T follicular helper cell (primary cell): ENCODE measurements at places on chromosomes 4 and X.

DNA sequence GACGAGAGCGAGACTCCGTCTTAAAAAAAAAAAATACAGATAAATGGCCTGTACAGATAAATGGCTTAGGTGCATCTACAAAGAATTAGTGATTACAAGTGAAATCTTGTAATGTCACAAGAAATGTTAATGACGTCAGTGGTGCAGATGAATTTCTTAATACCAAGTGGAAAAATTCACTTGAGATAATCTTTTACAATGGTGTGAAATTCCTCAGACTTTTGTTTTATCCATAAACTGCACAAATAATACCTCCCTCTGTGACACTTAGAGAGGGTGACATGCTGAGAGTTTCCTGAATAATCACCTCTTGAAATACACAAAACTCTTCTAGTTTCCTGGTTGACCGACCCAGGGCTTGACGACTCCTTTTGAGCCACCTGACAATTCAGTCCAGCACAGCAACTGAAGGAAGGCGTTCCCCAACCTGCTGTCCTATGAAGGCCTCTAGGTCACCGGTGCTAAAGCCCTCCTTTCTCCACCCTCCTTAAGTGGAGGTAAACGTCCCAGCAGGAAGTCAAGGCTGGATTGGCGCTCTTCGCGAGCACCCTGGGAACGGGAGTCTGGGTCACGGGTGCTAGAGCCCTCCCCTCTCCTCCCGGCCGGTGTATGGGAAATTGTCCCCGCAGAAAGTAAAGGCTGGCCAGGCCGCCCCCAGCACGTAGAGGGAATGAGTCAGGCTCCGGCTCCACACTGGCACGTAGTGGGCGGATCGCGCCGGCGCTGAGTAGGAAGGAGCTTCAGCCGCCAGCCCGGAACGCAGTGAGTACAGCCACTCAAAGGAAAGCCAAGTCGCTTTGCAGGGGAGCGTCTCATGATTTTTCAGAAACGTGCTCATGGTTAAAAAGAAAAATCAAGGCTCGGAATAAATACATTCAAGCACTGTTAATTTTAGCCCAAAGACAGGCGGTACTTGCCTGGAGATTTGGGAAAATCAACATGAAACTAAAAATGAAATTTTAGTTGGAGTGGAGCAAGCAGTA lies at the start of gene TMEM144:
Gene TMEM144 (plus strand): TSS at position 662 of the 983 bp plus-strand sequence. CDS start 2,182 bp downstream, outside the sequence.
- peak; percentile 1 for DNase-seq

DNA sequence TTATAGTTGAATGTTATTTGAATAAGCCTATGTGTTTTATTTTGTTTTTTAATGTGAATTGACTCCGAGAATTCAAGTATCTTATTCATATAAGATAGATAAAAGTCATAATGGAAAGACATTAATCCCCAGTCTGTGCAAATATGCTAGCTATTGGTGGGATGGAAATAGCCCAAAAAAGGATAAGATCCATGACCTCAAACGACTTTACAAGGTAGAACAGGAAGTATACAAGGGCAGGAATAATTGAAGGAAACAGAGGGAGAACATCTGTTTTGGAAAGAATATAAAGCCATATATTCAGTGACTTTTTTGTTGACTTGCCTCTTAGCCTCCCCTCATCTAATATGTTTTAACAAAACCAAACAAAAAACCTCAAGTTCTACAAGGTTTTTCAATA lies 9.0 kb downstream of the ABCE1 start:
- DNase-seq: no peak

- DNase-seq: no peak
Measured at GRCh38 chrX:31251336-31251735, 179.5 kb upstream of the FTHL17 start.

DNA sequence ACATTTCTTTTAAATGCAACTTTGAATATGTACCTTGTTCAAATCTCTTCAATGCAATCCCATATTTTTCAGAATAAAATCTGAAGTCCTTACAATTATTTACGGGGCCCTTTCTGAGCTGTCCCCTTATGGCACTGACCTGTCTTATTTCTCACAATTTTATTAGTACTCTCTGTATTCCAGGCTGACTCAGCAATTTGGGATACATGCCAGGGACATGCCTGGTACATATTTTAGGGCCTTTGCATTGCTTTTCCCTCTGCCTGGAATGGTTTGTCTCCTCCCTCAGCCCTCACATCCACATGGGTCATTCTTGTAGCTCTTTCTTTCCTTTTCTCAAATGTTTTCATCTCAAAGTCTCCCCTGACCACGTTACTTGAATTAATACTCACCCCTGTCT lies 172.2 kb upstream of the TECRL start:
- DNase-seq: no peak

- DNase-seq: no peak
Measured at GRCh38 chr4:25694466-25694865, 38.8 kb downstream of the SLC34A2 start.

DNA sequence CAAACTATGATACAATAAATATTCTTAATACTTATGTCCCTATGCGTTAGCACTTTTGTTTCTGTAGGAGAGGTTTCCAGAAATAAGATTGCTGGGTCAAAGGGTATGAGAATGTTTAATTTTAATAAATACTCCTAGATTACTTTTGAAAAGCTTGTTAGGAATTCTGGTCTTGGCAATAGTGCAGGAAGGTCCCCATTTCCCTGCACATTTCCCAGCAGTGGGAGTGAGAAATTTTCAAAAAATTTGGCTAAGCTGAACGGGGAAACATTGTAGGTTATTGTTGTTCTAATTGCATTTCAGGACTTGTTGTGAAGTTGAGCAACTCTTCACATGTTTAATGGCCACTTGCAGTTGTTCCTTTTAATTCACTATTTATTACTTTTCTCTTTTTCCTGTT lies 27.1 kb downstream of the IGFBP7 start:
- DNase-seq: no peak

GRCh38 chr4:158020734-158021346 lies 152.0 kb downstream of the GASK1B start:
- no peak for DNase-seq

DNA sequence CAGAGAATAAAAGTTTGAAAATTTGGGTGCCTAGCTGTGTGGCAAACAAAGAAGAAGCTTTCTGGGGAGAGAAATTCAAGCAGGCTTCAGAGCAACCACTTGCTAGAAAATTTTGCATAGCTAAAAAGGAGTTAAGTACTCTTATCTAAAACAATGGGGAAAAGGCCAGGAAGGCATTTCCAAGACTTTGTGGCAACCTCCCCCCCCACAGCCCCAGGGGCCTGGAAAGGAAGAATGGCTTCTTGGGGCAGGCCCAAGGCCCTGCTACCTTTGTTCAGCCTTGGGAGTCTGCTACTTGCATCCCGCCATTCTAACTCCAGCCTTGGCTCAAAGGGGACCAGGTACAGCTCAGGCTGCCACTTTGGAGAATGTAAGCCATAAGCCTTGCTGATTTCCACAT lies 102.2 kb downstream of the PTCHD1 start:
- no peak for DNase-seq

DNA sequence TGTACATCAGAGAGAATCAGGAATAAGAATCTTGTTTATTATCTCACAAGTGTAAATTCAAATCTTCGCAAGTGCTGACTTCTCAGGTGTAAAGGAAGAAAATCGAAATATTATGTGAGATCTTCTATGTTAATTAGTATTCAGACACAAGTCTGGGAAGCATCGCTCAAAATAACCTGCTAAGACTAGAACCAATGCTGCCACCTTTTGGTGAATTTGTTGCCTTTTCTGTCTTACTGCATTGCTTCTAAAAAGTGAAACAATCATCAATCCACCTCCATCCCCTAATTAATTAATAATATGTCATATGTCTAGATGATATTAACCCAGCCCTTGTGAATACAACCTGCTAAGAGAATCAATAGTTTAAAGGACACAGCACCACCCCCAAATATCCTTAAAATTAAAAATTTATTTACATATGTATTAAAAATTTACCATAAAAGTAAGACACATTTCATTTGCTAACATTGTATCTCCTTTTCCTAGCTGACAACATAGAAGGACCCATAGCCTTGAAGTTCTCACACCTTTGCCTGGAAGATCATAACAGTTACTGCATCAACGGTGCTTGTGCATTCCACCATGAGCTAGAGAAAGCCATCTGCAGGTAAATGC lies 3.5 kb downstream of the EPGN start:
- DNase-seq: no peak

- DNase-seq: no peak
Measured at GRCh38 chrX:38975368-38975942, 174.2 kb downstream of the MID1IP1 start.

GRCh38 chr4:111178231-111178630 lies 555.4 kb upstream of the PITX2 start:
- no peak for DNase-seq

DNA sequence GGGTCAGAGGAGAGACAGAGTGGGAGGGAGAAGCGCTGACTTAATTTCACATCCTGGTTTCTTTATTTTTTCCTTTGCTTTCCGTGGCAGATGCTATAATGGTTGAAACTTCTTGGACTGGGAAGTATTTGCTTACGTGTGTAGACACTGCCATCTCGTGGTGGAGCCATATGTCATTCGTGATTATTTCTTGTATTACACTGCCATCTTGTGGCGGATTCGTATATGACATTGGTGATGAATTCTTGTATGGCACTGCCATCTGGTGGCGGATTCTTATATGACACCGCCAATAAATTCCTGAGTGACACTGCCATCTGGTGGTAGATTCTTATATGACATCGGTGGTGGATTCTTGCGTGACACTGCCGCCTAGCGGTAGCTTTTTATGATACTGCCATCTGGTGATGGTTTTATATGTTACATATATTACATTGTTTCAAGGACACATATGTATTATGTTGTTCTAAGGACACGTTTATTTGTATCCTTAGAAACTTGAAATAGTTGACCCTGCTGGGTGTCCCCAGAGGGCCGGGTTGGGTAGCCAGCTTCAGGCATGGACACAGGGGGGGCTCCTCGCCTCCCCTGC lies 37.3 kb upstream of the CLCN4 start:
- DNase-seq: peak; percentile 69

DNA sequence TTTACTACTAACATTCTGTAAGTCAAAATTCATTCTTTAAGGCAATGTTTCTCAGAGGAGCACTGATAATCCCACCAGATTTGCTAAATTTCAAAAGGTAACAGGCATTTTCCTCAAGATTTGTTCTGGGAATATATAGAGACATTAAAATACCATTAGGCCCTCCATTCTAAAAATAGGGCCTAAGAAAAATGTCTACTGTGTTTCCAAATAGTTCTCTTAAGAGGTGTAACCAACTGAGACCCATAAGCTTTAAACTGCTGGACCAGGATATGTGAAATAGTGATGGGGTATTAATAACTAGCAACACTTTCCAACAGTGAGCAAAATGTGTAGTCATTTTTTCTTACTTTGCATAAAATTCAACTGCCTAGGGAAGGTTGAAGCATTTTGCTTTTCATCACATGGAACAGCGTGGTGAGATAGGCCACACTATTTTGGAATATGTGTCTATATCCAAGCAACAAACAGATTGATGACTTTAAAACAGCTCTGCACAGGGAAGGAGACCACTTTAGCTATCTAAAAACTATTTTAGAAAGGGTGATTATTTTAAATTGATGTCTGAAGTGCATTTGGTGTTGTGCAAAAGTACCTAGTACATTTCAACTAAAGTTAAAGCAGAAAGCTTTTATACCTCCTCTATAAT lies 89.9 kb downstream of the CORIN start:
- no peak for DNase-seq

GRCh38 chr4:109275066-109275745 lies 27.3 kb downstream of the COL25A1 start:
- no peak for DNase-seq

DNA sequence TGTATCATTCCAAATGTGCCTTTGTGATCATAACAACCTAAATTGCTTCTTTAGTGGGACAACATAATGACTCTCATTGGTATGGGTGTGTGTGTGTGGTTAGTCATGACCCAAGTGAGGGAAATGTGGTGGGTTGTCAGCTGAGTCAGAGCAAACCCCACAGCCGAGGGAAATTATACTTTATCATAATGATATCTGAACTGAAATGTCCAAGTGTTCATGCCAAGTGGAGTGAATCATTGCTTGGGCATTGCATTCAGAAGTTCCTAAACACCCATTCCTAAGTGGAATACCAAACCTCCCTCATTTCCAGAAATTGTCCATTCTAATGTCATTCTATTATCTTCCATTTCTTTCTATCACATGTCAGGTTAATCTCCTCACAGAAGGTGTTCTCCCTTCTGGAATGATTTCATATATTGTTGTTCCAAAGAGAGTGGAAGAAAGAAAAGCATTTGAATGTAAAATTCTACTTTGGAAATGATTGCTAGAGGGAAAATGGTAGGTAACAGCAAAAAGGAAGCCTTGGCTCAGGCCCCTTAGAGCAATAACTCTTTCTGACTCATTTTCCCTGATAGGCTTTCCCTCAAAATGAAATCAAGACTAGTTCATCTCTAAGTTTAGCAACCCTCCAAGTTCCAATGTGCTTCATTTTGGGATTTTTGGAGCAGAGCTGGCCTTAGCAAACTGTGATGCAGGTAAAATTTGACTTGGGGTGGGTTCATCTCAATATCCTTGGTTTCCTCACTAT lies 230.7 kb upstream of the KCNIP4 start:
- no peak for DNase-seq

- no peak for DNase-seq
Measured at GRCh38 chr4:66555301-66555700, 885.0 kb upstream of the EPHA5 start.

GRCh38 chr4:140238351-140239056 lies 84.5 kb upstream of the MAML3 start:
- DNase-seq: no peak

DNA sequence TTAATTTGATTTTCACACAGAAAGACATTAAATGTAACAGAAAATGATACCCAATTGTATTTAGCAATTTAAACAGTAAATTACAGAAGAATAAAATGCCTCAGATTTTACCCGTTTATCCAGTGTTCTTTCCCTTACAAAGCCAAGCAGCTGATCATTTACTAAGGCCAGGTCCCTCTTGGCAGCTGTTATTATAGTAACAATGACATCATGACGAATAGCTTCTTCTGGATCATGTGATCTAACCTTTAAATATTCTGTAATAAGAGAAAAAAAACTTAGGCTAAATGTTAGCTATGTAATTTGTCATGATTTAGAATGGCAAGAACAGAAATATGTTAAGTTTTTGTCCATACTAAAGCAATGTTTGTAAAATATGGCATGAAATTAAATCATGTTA lies 69.4 kb downstream of the PDS5A start:
- no peak for DNase-seq

- no peak for DNase-seq
Measured at GRCh38 chr4:38647101-38647819, 16.7 kb upstream of the KLF3 start.

GRCh38 chr4:105765690-105766407 lies 57.3 kb downstream of the GSTCD start:
- no peak for DNase-seq

GRCh38 chrX:107731831-107732502 lies 43.6 kb downstream of the TSC22D3 start:
- no peak for DNase-seq

GRCh38 chr4:103268746-103269145 lies 70.6 kb upstream of the CENPE start:
- no peak for DNase-seq

GRCh38 chr4:90127706-90128345 lies 632 bp downstream of the CCSER1 start:
- DNase-seq: no peak

GRCh38 chr4:74814052-74814451 lies 19.7 kb upstream of the BTC start:
- DNase-seq: no peak
